ENCODE measurements at places on chromosomes 16 and 17.

DNA sequence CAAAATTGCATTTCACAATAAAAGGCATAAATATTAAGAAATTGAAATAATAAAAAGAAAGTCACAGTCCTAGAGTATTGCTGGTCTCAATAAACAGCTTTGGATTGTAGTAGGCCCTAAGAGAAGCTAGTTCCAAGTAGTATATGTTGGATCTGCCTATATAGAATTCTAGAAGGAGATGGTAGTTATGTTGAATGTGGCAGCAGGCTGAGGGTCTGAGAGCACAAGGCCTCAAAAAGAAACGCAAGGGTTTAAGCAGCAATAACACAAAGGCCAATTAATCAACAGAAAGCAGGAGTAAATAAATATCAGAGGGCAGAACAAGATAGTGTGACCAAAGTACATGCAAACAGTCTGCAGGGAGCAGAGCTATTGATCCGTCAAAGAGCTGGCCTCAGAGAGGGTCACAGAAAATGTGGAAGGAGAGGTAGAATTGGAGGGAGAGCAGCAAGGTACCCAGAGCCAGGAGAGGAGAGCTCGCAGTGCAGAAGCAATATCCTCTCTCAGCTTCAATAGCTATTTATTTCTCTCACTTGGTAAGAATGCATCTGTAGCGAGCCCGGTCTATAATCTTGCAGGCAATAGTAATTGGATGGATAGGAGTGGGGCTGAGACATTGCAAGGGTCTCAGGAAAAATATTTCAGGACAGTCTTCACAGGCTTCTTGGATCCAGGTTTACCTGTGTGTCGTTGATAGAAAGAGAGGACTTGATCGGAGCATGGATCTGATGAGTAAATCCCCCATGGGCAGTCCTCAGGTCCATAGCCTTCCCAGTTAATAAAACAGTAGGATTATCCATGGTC, 25.1 kb upstream of the MED13 start:
- DNase-seq: no peak

DNA sequence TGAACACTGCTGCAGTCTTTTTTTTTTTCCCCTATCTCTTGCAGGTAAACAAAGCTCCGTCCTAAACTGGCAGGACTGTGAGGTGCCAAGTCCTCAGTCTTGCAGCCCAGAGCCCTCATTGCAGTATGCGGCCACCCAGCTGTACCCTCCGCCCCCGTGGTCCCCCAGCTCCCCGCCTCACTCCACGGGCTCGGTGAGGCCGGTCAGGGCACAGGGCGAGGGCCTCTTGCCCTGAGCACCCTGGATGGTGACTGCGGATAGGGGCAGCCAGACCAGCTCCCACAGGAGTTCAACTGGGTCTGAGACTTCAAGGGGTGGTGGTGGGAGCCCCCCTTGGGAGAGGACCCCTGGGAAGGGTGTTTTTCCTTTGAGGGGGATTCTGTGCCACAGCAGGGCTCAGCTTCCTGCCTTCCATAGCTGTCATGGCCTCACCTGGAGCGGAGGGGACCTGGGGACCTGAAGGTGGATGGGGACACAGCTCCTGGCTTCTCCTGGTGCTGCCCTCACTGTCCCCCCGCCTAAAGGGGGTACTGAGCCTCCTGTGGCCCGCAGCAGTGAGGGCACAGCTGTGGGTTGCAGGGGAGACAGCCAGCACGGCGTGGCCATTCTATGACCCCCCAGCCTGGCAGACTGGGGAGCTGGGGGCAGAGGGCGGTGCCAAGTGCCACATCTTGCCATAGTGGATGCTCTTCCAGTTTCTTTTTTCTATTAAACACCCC, 13.8 kb downstream of the IL34 start:
- no peak for DNase-seq

DNA sequence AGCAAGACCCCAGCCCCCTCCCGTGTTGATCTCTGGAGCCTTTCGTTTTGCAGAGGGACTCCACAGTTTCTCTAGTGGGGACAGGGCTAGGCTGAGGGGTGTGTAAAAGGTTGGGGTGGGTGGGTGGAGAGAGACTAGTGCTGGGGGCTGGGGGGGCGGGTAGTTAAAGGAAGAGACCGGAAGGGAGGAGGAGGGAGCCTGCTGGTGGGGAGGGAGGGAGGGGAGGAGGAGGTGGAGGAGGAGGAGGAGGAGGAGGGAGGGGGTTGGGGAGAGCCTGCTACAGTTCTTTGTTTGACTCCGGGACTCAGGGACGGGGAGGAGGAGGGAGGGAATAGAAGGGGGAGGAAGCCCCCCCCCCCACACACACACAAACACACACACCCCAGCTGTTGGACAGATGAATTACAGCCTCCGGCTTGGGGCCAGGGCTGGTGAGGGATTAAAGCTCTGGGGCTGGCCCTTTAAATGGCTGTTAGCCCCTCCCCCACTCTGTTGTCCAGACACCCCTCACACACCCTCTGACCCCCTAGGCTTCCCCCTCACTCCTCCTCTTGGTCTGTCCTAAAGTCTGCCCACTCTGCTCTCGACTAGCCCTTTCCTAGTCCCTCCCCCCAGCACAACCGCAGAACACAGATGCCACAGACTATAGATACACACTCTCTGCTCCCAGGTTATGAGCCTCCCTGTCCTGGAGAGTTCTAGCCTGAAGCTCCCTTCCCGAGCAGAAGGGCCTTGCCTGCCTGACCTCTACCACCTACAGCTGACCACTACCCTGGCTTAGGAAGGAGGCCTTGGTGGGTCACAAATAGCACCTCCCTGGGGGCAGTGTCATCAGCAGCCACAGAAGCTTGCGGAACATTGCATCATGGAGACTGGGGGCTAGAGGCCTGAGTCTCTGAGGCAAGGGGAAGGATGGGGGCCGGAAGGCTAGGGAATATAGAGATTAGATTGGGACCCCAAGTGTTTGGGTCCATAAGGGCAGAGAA, 4.4 kb downstream of the KDM6B start:
- no peak for DNase-seq

- DNase-seq: no peak
These were observed 198.6 kb downstream of the AATF start for GRCh38 chr17:37147301-37147812.

DNA sequence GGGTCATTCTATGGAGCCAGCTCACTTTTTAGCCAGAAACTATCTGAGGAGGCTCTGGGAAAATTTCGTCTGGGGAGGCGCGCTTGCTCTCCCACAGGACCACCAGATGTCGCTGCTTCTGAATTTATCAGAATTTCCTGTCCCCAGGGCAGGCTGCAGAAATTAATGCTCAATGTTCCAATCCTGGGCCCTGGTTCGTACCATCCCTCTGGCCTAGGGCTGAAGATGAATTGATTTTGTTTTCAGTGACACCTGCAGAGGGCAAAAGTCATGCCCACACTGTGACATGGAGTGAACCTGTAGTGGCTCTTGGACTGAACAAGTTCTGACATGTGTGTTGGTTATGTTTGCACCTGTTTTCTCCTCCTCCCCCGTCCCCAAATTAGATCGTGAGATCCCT, 482.6 kb downstream of the NPIPA7 start:
- no peak for DNase-seq

Data from Right ventricle myocardium superior (tissue), 1 donor.